Left renal pelvis (tissue), 4 donors: ENCODE measurements at places on chromosomes 4 and X. TPM values are rescaled to one million over a fixed set of nuclear protein-coding genes. Genes with fewer than 3 reads are reported as not detected.
A peak's percentile ranks its signal among the peaks of the same experiment; 100 is the strongest.

- no peak for DNase-seq
Measured at GRCh38 chrX:123899701-123900100, 39.8 kb downstream of the XIAP start.

DNA sequence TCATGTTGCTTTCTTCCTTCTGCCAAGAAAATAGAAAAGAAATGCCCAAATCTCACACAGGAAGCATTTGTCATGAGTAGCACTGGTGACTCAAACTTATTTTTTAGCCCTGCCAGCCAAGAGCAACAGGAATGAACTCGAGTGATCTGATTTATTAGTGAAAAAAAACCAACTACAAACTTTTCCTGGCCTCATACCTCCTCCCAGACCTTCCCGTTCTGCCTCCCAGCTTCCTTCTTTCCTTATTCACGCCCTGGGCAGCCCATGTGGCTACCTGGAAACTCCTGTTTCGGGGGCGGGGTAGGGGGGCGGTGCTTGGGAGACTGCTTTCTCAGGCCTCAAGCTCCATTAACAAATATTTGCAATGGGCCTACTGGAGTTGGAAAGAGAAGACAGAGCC lies 178.5 kb downstream of the NHS start:
- no peak for DNase-seq

DNA sequence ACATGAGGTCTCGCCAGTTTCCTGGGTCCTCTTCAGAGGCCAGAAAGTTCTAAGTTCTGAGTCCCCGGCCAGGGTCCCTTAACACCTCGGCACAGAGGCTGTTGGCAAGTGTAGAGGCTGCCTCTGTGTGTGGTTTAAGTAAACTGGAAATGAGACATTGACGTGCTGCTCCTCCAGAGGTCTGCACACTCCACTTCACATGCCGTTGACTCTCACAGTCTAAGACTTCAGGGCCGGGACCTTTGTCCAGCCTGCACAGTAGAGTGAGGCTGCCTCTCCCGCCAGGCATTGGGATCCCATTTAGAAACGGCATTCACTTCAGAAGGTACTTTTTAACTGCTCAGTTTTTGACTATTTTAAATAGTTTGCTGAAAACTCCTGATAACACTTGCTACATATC lies 10.6 kb upstream of the TADA2B start:
- DNase-seq, result no peak

DNA sequence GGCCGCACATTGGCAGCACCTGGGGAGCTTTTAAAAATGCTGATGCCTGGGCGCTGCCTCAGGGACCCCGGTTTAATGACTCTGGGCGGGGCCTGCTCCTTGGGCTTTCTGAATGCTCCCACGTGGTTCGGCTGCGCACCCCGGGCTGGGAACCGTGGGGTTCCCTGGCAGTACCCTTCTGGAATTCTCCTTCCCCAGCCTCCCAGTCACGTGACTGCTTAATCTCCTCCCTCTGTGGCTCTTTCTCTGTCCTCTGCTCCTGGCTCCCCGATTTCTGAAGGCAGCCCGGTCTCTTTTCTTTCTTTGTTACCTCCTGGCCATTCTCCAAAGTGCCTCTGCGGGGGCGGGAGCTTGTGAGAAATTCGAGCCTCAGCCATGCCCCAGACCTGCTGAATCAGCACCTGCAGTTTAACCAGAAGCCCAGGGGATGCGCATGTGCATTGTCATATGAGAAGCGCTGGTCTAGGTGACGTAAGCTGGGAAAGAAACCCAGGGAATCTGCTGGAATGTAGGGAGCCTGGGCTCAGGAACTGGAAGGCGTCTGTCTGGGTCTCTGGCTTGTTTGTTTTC lies 16.6 kb downstream of the CLCN4 start:
- DNase-seq, result peak; percentile 76

The N4BP2 gene
- 25.1 TPM for polyA plus RNA-seq

DNA sequence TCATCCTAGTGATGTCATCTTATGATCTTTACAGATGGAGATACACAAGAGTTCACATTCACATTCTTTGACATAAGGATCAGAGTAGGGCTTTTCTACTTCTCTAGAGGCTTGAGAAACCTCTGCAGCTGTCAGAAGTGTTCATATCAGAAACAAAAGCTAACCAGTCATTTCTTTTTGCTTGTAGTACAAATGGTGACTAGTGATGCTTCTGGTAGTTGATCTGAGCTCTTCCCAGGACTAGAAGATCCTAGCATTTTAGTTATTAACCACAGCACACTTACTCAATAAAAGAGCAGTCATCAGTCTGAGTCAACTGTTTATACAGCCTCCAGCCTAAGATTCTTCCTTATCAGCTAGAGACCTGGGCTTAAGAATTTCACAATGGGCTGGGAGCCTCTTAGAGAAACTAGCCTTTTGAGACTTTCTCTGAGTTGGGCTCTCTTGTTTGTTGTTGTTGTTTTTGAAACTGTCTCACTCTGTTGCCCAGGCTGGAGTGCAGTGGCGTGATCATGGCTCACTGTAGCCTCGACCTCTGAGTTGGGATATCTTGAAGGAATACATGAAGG lies 84.1 kb downstream of the TMEM164 start:
- no peak for DNase-seq

The CNKSR2 gene
- 1.8 TPM for polyA plus RNA-seq
